ENCODE measurements at places on chromosomes 6 and 20.

- DNase-seq, result no peak
Measured at GRCh38 chr6:97160280-97160679, 122.7 kb downstream of the MMS22L start.

GRCh38 chr6:126091466-126091865 is 105.1 kb downstream of the TRMT11 start:
- no peak for DNase-seq

DNA sequence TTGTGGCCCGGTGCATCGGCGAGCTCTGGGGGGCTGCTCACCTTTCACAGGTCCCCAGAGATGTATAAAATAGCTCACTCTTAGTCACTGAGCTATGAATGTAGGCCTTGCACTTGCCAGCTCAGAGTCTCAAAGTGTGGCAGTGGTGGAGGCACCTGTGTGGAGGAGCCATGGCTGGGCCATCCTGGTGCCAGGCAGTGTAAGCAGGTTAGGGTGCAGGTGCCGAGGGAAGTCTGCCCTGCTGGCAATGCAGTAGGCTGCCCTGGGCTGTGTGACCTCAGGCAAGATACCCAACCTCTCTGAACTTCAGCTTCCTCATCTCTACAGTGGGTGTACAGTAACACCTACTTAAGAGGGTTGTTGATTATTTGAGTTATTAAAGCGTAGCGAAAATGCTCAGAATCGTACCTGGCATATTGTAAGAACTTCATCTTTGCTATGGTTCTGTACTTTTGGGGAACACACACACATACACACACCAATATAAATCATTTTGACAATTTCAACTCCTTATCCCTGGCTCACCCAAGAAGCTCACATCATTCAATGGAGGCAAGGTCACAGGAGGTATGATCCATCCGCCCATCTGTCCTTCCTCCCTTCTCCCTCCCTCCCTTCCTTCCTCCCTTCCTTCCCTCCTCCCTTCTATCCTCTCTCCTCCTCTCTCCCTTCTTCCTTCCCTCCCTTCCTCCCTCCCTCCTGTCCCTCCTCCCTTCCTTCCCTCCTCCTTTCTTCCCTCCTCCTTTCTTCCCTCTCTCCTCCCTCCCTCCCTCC is 66.8 kb upstream of the STX16 start:
- no peak for DNase-seq

DNA sequence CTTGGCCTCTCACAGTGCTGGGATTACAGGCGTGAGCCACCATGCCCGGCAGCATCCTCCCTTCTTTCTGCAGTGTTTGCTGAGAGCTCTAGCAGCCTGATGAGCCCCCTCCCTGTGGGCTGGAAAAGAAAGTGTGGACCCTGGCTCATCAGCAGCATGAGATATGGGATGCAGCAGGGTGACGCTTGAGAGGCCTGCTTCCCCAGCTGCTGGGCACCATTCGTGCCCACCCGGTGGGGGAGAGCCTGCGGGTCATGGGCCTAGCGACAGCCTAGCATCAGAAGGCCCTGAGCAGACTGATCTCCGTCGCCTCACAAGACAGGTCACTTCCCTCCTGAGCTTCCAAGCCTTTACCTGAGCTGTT is 16.0 kb upstream of the CCDC167 start:
- DNase-seq, result no peak

- DNase-seq, result no peak
Measured at GRCh38 chr6:116924245-116924644, 47.2 kb downstream of the RFX6 start.

GRCh38 chr6:134774201-134774638 is 175.7 kb downstream of the ALDH8A1 start:
- no peak for DNase-seq

GRCh38 chr6:127893541-127893940 is 7.3 kb downstream of the THEMIS start:
- no peak for DNase-seq

DNA sequence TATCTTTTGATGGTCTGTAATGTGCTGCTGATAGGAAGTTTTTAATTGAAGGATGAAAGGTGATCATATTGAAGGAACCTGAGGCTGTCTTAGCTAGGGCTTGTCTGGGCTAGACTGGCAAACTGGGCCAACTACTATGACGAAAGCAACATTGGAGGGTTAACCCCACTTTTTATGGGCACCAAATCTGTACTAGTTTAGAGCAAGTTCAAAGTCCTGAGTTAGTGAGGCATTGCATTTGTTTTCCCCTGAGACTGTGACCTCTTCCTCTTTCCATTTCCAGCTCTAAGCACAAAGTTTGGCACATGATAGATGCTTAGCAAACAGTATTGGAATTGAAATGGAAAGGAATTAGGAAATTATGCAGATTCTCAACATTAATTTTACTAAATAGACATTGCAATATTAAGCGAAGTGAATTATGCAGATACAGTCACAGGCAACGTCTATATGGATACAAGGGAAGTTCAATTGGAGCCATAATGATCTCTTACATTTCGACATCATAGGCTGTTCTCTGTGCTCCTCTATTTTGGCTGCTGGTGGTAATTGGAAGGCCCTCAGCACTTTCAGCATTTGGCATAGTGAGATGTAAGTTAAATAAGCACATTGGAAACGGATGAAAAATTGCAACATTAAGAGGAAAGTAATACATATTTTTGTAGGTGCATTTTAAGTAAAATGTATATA is 22.2 kb downstream of the CEP57L1 start:
- no peak for DNase-seq

DNA sequence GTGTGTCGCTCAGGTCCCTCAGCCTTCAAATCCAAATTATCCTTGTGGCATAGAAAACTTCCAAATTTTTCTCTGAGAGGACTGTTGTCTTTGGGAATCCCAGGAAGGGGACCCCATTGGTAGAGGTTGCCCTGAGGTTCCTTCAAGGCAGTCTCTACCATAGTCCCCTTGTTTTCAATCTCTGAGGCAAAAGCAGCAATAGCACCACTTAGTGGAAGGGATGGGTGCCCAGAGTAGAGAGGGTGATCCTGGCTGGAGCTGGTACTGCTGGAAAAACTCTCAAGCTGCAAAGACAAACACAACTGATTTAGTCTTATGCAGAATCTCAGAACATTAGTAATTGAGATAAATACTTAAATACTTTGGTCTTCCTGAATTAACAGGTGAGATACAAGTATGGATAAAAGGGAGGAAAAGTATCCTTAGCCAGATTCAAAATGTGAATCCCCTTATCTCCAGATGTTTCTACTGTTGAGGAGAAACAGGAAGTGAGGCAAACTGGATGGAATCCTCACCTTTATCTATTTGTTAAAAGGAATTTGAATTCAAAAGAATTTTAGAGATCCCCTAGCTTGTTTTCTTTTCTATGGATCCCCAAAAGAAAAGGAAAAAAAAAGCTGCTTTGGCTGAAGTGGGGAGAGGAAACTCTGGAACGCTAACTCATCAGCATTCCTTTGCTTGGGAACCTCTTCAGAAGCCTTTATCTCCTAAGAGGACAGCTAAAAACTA is 13.4 kb downstream of the ZNF318 start:
- DNase-seq, result no peak

DNA sequence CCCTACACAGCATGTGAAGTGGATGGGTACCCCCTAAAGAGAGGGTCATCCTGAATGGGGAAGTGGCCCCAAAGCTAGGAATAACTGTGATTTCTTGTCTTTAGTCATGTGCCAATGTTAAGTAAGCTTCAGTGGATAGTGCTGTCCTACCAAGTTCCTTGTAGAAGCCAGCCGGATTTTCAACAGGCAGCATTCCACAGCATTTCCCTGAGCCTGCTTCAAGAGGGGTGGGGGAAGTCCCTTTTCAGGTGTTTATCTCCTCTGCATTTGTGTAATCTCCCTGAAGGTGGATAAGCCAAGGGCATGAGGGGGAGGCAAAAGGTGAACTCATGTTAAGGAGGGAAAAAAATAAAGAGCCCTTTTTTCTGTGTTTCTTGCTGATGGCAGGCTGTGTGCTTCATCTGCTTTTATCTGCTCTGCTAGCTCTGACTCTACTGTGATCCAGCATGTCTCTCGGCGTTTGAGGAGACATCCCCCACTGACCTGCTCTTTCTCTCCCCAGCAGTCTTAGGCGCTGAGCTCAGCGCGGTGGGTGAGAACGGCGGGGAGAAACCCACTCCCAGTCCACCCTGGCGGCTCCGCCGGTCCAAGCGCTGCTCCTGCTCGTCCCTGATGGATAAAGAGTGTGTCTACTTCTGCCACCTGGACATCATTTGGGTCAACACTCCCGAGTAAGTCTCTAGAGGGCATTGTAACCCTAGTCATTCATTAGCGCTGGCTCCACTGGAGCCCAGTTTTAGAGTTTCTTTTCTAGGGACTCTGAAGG is 1.9 kb downstream of the EDN1 start:
- no peak for DNase-seq

DNA sequence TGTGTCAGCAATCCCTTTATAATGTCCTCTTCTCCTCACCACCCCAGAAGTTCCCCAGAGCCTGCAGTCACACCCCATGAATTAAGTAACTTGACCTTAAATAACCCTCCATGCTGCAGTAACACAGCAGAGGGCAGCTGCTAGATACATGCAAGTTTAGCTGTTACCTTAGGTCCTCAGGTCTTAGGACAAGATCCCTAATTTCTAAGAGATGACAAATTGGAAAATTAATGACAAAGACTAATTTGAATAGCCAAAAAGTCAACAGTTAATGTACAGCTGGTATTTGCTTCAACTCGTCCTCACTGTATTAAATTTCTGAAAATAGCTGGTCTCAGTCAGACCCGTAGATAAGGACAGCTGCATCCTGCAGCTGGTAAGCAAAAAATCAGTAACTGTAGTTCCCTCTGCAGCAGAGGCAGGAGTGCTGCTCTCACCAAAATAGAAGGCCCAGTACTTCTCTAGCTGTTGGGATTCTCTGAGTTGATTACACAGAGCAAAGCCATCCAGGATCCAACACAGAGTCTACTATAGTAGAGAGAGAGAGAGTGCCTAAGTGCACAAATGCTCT is 62.4 kb downstream of the TNFRSF21 start:
- no peak for DNase-seq

GRCh38 chr6:12608016-12608860 is 108.3 kb upstream of the PHACTR1 start:
- no peak for DNase-seq

DNA sequence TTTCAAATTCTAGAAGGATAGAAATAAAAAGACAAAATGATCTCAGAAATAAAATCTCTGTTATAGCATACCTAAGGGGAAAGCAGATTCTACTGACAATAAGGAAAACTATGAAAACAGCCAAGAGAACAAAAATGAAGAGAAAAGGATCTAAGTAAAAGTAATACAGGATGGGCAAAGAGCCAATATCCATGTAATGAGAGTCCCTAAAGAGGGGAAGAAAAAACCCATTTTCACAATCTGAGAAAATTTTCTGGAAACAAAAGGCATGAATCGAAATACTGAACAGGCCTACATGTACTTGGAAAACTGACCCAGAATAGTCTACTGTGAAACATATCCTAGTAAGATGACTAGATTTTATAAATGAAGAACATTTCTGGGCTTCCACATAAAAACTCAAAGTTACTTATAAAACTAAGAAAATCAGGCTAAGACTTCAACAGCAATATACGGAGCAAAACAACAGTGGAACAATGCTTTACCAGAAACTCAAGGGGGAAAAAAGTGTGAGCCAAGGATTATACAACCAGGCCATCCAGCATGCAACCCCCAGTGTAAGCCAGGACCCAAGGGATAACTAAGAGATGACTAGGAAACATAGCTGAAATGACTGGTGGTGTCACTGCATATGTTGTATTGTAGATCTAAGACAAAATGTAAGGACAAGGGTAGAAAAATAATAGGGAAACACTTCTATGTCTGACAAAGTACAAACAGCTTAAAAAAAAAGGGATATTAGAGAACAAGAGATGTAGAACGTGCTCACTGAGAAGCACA is 10.2 kb downstream of the NAPB start:
- no peak for DNase-seq

- DNase-seq, result no peak
Measured at GRCh38 chr20:1833728-1834726, 61.2 kb upstream of the SIRPA start.

- DNase-seq, result no peak
Measured at GRCh38 chr20:58102744-58103516, 125.5 kb downstream of the ANKRD60 start.

GRCh38 chr6:7881765-7882500 is 28.7 kb downstream of the TXNDC5 start:
- no peak for DNase-seq

DNA sequence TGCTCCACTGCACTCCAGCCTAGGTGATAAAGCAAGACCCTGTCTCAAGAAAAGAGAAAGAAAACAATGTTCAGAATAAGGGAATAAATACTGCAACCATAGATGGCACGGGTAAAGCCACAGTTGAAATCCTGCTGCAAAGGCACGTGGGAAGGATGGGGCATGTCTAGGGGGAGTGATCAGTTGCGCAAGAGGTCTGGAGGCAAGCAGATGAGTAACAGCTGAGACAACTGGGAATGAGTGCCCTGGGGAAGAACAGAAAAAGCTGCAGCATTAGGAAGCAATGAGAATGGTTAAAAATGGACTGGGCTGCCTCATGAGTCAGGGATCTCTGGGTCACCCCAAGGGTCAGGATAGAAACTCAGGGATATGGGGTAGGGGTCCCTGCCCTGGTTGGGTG is 96.3 kb downstream of the GMPR start:
- DNase-seq, result no peak

DNA sequence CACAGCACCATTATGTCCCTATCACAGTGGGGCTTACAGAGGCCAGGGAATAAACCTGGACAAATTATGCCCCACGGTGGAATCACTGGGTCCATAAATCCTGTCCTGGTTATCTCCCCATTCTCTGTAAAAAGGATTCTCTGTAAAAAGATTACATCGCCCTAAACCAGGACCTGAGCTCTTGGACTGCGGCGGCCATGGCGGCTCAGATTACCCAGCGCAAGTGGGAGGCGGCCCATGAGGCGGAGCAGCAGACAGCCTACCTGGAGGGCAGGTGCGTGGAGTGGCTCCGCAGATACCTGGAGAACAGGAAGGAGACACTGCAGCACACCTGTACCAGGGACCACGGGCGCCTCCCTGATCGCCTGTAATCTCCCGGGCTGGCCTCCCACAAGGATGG is 8.4 kb upstream of the HLA-A start:
- DNase-seq, result no peak

GRCh38 chr20:53660947-53661381 is 67.3 kb upstream of the ZNF217 start:
- DNase-seq, result no peak

DNA sequence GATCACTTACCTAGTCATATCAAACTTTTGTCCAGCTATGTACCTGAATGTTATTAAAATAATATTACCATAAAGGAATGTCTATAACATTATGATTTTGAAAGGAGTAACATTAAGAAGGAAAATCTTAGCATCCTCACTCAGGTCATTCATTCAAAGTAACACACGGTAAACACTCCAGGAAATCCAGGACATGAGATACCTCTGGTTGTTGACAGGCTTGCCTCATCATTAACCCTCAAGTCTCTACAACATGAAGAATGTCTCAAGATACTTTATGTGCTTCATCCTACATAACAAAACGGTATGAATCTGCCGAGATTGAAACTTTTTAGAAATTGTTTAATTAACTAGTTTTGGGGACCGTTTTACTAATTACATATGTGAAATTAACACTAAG is 690 bp upstream of the FILIP1 start:
- DNase-seq, result no peak

Data from stimulated activated CD4-positive, alpha-beta T cell treated with anti-CD3 and anti-CD28 coated beads, Interleukin-1b, Interleukin-23, amount 100 ng/mL, for 1 hour (primary cell).